Dorsolateral prefrontal cortex (tissue), 122 donors: ENCODE measurements at places on chromosomes 13 and 19.

- no peak for DNase-seq
Measured at GRCh38 chr13:97743938-97744337, 209.5 kb upstream of the IPO5 start.

GRCh38 chr13:45732916-45733315, 30.8 kb downstream of the CBY2 start:
- DNase-seq: no peak

DNA sequence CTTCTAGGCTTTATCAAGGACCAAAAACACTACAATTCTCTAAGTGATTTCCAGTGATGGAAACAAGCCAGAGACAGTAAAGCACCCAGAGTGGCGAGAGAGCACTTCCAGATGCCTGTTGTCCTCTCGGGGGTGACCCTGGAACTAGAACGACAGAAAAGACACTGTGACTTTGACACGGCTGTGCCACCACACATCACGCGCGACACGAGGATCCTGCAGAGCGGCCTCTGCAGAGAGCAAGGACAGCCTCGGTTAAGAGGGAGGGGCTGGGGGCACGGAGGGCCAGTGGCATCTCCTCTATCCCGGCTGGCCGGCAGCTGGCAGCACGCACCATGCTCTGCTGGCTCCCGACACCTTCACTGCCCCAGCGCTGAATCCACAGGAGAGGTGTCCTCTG, 42.3 kb downstream of the SUGP2 start:
- DNase-seq: no peak

GRCh38 chr19:1231729-1232637, 5.8 kb downstream of the CBARP start:
- DNase-seq: no peak

DNA sequence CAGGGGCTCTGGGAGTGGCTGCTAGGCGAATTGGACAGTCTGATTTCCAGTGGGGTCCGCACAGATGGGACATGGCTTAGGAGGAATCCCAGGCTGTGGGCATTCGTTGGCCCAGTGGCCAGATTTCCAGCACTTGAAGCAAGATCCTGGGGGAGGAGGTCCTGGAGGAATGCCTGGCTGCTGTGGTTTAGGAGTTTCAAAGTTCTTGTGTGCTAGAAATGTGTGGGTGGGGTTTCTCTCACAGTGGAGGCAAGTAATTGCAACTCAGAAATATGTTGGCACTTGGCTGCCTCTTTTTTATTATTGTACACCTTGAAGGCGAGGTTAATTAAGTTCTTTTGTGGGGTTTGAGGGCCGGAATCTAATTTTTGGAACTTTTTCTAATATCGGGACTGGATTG, 17.1 kb downstream of the IGFL3 start:
- no peak for DNase-seq
